Stimulated activated CD8-positive, alpha-beta memory T cell treated with anti-CD3 and anti-CD28 coated beads, Interleukin-7, amount 100 ng/mL, for 4 hours (primary cell): ENCODE measurements at places on chromosomes 2 and 18.

GRCh38 chr2:236056141-236056540 lies 112.0 kb downstream of the GBX2 start:
- DNase-seq, result no peak

- no peak for DNase-seq
Observed at GRCh38 chr18:59062643-59063006, 77.1 kb upstream of the SEC11C start.

GRCh38 chr2:14297340-14297739 lies 335.2 kb upstream of the LRATD1 start:
- no peak for DNase-seq

- no peak for DNase-seq
Observed at GRCh38 chr18:63553081-63553480, 10.9 kb downstream of the SERPINB12 start.

DNA sequence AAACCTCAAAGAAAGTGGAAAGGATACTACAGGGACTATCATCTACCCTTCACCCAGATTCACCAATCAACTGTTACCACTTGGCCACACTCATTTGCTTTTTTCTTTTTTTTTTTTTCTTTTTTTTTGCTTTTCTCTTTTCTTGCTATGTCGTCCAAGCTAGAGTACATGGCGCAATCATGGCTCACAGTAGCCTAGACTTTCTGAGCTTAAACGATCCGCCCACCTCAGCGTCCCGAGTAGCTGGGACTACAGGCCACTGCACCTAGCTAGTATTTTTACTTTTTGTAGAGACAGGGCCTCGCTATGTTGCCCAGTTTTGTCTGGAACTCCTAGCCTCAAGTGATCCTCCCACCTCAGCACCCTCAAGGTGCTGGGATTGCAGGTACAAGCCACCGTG lies 24.0 kb downstream of the BIN1 start:
- DNase-seq, result no peak

- no peak for DNase-seq
Observed at GRCh38 chr2:203565076-203565475, 30.0 kb upstream of the RAPH1 start.

- DNase-seq, result no peak
Observed at GRCh38 chr2:46296216-46296839, 879 bp upstream of the EPAS1 start.

- peak; percentile 6 for DNase-seq
Observed at GRCh38 chr2:102094917-102095316, 47.6 kb upstream of the IL1R1 start.

DNA sequence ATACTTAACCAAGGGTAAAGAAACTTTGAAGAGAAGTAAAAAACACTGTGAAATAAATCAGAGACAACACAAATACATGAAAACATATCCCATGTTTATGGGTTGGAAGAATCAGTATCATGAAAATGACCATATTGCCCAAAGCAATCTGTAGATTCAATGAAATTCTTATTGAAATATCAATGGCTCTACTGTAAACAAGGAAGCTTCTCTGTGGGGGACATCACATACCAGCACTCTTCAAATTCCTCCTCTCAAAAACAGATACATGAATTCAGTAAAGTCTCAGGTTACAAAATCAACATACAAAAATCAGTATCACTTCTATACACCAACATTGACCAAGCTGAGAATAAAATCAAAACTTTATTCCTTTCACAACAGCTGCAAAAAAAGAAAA lies 63.5 kb upstream of the CNTNAP5 start:
- no peak for DNase-seq

GRCh38 chr2:38122344-38122743 lies 46.4 kb upstream of the CYP1B1 start:
- DNase-seq, result no peak

GRCh38 chr2:159446201-159446600 lies 159.7 kb upstream of the WDSUB1 start:
- DNase-seq, result no peak

DNA sequence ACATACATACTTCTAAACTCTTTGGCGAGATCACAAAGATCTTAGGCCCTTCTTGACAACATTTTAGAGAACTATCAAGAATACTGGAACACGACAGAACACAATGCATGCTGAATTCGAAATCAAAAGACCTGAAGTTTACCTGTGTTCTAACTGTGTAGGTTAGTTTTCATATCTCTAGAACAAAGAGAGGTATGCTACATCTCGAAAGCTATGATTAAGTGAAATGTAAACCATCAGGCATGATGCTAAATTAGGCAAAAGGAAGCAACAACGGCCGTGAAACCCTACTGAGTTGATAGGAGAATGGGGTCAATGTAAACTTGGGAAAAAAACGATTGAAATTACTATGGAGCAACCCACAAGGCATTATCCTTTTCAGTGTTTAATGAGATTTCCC lies 43.7 kb downstream of the IKZF2 start:
- no peak for DNase-seq

DNA sequence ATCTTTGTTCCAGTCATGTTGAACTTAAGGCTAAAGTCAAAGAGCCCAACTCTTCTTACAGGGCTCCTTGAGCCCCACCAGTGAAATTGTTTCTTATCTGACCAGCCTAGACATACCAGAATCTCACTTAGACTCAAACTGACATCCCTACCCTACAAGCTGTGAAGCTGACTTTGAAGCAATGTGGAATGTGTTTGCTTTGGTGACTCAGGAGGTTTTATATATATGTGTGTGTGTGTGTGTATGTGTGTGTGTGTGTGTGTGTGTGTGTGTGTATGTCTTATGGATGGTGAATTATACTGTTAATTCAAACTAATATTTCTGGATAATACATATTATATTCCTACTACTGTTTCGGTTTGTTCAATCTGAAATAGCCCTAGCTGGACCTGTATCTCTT lies 67.3 kb downstream of the CAMKMT start:
- DNase-seq, result no peak

- DNase-seq, result no peak
Observed at GRCh38 chr2:242034996-242035814, 165.7 kb downstream of the RTP5 start.

- DNase-seq, result no peak
Observed at GRCh38 chr2:171668183-171668582, 19.1 kb upstream of the DYNC1I2 start.

DNA sequence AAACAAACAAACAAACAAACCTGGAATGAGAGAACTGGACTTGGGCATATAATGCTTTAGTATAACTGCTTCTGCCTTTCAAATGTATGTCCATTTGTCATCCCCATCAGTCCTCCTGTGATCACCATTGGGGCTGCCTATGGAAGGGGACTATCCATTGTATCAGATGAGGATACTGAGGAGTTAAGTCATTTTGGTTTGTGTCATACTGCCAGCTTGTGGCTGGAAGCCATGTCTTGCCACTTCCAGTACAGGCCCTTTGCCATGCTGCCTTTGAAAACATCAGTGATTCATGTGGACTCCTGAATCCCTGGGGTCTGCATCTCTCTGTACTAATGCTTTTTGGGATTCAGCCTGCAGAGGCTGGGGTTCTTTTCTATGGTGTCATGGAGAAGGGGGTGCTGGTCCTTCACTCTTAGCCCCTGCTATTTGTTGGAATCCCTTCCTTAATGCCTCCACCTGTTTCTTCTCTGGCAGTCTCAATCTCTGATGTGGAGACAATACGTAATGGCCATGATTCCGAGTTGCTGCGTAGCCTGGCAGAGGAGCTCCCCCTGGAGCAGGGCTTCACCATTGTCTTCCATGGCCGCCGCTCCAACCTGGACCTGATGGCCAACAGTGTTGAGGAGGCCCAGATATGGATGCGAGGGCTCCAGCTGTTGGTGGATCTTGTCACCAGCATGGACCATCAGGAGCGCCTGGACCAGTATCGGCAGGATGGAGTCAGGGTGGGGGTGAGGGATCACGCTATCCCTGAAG lies 10.6 kb downstream of the PLCD4 start:
- no peak for DNase-seq

DNA sequence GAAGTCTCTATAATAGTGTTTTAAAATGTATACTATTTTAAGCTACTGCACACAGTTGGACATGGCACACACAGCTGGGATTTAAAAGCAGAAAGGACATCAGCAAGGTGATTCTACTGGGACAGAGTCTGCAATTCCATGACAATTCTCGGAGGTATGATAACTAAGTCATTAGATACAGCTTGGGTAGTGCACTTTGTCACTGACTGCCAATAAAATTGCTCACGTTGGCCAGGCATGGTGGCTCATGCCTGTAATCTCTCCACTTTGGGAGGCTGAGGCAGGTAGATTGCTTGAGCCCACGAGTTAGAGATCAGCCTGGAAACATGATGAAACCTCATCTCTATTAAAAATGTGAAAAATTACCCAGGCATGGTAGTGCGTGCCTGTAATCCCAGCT lies 134.1 kb upstream of the SATB2 start:
- DNase-seq, result no peak

DNA sequence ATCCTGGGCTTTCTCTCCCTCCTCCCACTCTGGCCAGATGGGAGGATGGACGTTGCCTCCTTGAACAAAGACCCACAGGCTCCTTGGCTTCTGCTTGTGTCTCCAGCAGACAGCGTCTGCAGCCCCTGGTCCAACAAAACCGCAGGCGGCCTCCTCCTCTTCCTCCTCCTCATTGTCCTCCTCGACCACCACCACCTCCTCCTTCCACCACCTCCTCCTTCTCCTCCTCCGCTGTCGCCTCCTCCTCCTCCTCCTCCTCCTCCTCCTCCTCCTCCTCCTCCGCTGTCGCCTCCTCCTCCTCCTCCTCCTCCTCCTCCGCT lies 45.7 kb upstream of the ALPP start:
- no peak for DNase-seq

DNA sequence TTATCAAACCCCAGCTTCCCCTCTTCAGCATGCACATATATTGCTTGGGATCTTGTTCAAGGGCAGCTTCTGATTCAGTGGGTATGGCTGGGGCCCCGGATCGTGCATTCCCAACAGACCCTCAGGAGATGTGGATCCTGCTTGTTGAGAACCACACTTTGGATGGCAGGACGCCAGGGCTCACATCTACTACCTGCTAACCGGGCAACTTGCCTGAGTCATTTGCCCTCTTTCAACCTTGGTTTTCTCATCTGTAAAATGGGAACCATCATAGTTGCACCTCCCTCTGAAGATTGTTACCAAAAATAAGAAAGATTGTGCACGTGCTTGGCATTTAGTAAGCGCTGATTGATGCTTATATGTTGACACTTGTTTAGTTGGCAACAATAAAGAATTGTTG lies 154.6 kb downstream of the ACKR3 start:
- DNase-seq, result no peak

DNA sequence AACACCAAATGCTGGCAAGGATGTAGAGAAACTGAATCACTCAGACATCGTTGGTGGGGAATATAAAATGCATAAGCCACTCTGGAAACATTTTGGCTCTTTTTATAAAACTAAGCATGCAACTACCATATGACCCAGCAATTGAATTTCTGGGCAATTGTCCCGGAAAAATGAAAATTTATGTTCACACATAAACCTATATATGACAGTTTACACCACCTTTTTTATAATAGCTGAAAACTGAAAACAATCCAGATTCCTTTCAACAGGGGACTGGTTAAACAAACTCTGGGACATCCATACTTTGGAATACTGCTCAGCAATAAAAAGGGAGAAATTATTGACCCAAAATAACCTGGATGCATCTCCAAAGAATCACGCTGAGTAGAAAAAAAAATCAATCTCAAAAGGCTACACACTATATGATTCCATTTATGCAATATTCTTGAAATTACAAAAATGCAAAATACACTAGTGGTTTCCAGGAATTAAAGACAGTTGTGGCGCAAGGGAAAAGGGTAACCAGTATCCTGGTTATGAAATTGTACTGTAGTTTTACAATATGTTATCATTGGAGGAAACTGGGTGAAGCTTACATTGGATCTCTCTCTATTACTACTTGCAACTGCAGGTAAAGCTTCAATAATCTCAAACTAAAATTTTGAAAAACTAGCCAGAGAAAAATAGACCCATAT lies 130.2 kb upstream of the PID1 start:
- no peak for DNase-seq

DNA sequence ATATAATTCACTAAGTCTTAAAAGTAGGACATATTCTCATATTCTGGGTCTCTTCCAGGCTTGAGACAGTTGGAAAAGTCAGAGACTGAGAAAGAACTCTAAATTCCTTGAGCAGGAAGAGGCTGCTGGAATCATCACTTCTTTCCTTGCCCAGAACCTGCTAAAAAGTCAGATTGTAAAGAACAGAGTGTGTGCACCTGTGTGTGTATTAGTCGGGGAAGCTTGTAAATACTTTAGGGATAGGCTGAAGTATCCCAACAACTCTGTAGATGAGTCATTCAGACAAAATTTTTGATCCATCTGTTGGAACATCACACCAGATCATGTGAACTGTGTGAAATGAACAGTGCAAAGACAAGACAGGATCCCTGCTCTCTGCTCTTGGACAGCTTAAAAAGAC lies 16.1 kb downstream of the GAREM1 start:
- DNase-seq, result no peak

DNA sequence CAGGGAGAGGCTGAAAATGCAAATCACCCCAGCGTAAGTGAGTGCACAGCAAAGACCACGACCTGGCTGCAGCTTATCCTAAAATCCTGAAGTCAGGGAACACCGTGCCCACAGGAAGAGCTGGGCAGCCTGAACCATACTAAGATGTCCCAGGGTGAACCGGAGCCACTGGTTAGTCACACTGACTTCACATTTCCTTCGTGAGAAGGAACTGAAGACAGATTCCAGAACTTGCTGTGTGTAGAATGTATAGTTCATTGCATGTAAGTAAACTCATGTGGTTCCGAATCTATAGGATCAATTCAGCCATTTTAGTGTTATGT lies 84.6 kb upstream of the NDUFV2 start:
- no peak for DNase-seq

- DNase-seq, result no peak
Observed at GRCh38 chr2:27261241-27261925, 1.5 kb downstream of the SLC30A3 start.

DNA sequence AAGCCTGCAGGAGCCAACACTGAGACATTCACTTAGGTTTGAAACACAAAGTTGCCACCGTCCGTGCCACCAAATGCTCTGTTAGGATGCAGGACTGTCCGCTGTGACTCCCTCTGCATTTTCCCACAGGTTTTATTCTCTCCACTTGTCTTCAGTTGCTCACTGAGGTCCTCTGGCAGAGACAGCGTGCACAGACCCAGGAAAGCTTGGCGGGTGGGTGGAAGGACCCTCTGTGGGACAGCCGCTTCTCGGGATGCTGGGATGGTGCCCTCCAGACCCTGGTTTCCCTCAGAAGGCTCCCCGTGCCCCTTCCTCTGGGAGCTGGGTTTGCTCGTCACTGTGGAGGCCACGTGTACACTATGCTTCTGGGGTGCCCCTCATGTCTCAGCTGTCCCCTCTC lies 733.6 kb downstream of the GALR1 start:
- no peak for DNase-seq
